ENCODE measurements at places on chromosomes 5 and 9. TPM values are rescaled to one million over a fixed set of nuclear protein-coding genes. Genes with fewer than 3 reads are reported as not detected.

NRARP gene
- not detected for polyA plus RNA-seq

SPATA31A3 gene
- polyA plus RNA-seq = not detected

FNBP1 gene
- polyA plus RNA-seq = 173 TPM

SPINK1 gene
- not detected for polyA plus RNA-seq

SLCO6A1 gene
- polyA plus RNA-seq = not detected

RNF208 gene
- not detected for polyA plus RNA-seq

SLC45A2 gene
- not detected for polyA plus RNA-seq

RGS7BP gene
- polyA plus RNA-seq = not detected

RASGEF1C gene
- not detected for polyA plus RNA-seq

ARL14EPL gene
- polyA plus RNA-seq = 0.69 TPM

CDO1 gene
- not detected for polyA plus RNA-seq

Data from IgD-negative memory B cell (primary cell).